Gastroesophageal sphincter (tissue), 4 donors: ENCODE measurements at places on chromosomes 2 and 18. TPM values are rescaled to one million over a fixed set of nuclear protein-coding genes. Genes with fewer than 3 reads are reported as not detected.

Gene CYP1B1
- total RNA-seq, result 156 TPM

Gene SLC23A3
- not detected for total RNA-seq

DNA sequence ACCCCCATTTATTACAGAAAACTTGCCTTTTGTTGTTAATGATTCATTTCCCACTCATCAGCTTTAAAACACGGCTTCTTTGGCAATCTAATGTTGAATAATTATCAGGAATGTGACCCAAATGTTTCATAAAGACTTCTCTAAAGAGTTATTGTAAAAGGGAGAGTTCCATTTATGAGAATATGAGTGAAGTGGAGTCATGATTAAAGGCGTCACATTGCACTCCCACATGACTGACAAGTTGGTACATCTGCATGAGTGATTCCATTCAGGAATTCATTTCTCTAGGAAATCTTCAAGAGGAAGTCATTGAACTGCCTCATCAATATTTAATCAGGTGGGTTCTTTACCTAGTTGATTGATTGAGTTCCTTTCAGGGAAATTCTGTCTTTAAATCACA, 184.8 kb downstream of the LNPK start:
- no peak for ATAC-seq

DNA sequence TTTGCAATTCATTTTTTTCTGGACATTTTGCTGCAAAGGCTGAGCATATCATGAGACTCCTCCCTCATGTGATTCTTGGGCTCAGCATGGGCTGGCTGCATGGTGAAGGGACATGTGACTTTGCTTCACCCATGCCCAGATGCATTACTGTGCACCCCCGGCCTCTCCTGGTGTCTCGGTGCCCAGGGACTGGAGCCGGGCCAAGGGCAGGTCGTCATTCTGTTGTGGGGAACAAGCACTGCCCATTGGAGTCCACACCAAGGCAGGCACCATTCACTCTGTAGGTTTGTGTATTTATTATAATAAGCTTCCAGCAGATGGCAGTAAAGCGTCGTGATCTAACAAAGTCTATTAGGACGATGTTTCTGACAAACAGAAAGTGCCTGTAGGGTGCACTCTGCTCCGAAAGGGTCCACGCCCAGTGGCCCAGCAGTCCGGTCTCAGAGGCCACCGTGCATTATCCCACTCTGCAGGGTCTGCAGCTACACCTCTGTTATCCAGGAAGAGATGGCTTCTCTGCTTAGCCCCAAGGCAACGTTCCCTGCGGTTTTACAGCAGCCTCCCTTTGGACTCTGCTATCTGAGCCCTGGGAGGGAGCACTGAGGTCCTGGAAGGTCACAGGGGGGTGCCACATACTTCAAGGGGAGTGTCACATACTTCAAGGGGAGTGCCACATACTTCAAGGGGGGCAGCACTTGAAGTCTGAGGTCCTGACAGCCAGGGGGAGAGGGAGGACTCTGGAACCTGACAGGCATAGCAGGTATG, 219.6 kb downstream of the TSN start:
- ATAC-seq, result peak; percentile 78

DNA sequence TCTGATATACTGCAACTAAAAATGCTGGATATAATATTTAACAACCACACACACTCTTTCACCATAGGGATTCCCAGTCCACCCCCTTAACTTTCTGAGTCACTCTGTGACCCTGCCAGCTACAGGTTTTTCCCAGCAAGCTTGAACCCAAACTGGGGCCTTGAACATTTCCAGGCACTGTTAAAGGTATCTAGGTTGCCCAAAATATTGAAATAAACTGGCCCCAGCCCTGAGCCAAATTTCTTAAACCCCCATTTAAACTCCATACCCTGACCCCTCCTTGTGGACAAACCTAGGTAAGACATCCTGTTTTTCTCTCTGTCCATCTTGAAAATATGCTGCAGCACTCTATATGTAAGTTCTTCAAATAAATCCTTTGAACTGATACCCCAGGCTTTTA, 19.7 kb upstream of the DCTN1 start:
- no peak for ATAC-seq

GRCh38 chr2:200077210-200077650, 121.8 kb downstream of the MAIP1 start:
- no peak for ATAC-seq

- no peak for ATAC-seq
Observed at GRCh38 chr2:174773215-174773614, 8.9 kb upstream of the CHRNA1 start.

DNA sequence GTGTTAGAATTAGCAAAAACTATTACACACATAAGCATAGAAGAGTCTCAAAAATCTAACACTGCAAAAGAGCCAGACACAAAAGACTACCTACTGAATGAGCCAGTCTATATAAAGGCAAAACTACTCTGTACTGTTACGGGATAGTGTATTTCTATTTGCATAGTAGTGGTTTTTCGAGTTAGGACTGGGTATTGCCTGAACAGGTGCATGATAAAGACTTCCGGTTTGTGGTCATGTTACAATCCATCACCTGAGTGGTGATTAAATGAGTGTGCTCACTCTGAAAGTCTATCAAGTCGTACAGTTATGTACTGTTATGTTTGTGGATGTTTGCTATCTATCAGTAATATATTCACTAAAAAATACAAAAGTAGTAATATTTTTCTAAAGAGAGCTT, 523.3 kb upstream of the SYT4 start:
- ATAC-seq, result no peak

DNA sequence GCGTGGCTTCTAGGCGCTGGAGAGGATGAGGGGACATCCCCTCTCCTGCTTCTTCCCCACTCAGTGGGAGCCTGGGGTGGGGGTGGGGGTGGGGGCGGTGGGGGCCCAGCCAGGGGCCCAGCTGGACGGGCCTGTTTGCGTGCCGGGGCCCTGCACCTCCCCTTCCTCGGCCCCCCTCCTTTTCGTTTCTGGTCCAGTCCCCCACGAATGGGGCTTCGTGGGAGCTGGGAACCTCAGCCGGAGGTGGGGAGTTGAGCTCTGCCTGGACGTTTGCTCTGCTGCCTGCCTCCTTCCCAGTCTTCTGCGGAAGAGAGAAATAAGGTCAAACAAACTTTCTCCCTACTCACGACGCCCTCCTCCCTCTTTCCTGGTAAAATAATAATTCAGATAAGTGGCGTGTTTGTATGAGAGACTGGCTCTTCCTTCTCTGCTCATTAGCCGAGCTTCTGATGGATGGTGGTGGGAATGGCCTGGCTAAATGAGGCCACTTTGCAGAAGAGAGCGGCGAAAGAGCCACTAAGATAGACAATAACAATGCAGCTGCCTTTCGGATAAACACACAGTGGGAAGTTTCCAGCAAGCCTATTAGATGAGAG, 782 bp downstream of the MTA3 start:
- peak; percentile 22 for ATAC-seq

DNA sequence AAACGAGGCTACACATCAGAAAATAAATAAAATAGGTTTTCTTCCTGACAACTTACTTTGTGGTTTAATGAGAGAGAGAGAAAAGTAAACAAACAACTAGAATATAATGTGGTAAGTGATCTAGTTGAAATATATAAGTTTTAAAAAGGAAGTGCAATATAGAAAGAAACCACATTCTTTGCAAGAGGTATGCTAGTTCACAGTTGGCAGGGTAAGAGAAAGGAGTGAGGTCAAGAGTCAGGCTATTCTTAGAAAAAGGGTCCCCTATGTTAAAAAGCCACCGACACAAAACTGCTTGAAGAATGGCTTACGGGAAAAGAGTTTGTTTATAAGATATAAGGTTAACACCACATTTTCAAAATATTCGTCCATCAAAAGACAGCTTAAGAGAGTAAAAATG, 462.1 kb downstream of the ERBB4 start:
- no peak for ATAC-seq

- ATAC-seq, result no peak
Observed at GRCh38 chr2:9831670-9832069, 11.6 kb upstream of the TAF1B start.
